NCI-H510A (cell line): ENCODE measurements at places on chromosomes 3 and 15.

- DNase-seq, result no peak
Observed at GRCh38 chr3:160678292-160678842, 1.4 kb downstream of the ARL14 start.

- DNase-seq, result no peak
Observed at GRCh38 chr3:9204253-9204992, 45.0 kb downstream of the SRGAP3 start.

DNA sequence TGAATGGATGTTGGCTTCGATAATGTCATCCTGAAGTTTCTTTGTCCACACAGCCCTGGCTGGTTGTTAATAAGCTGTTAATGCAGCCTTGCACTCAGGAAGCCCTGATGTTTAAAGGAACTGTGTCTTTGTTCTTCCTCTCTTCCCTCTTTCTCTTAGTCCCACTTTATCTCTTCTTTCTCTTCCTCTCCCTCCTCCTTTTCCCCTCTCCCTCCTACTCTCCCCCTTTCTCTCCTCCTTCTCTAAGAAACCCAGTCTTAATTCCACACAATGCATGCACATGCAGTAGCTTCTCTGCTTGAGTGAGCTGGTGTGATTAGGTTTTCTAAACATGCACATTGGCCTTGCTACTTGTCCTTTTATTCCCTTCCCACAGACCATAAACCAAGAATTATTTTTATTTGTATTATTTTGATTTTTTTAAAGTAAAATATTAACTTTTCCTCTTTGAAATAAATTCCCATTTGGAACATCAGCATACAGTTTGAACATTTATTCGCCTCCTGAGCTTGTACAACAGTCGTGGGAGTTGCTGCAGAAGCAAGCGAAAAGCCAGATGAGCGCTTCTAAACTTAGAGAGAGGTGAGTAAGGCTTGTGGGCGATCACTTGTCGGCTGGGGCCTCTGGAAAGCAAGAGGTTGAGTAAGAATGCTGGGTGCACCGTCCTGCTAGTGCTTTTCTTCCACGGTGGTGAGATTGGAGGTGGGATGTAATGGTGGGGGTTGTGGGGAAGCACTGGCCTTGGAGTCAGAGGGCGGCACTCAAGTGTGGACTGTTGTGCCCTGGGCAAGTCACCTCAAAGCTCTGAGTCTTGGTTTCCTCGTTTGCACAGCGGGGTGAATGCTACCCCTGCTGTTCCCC, 7.2 kb downstream of the GHRL start:
- DNase-seq, result no peak

DNA sequence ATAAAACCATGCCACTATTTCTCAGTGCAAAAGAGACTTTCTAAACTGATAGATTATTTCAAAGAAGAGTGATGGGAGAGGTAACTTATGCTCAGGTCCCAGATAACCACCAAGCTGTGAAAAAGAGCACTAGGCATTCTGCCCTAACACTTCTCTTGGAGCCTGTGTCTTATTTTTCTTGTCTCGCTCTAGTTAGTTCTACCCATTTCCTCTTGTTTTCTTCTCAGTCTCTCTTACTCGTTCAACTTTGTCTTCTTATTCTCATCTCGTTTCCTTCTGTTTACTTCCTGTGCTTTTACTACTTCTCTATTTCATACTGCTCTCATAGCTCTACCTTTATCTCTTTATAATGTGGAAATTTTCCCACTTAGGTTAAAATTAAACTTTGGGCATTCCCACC, 91.8 kb upstream of the CGNL1 start:
- DNase-seq, result no peak

- peak; percentile 31 for DNase-seq
Observed at GRCh38 chr3:177358977-177359592, 161.8 kb upstream of the TBL1XR1 start.

DNA sequence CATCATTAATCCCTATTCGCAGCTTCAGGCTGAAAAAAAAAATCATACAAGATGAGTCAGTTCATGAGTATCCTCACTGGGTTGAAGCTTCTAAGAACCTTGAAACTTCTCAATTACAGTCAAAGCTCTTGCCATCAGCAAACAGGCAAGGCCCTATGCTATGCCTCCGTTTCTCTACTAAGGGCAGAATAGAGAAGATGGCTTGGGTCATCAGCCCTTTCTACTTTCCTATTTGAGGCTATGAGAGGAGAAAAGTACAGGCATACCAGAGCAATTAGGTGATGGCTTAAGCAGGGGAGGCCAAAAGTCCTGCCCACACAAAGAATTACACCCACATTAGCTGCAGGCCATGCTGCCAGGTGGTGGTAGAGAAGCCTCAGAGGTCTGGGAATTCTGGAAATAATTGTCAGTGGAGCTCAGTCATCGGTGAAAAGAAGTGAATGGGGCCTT, 89.0 kb downstream of the MRPL46 start:
- no peak for DNase-seq

- DNase-seq, result no peak
Observed at GRCh38 chr3:33768578-33769330, 29.7 kb upstream of the PDCD6IP start.

GRCh38 chr15:65751431-65751830, 40.7 kb downstream of the DENND4A start:
- DNase-seq, result no peak

DNA sequence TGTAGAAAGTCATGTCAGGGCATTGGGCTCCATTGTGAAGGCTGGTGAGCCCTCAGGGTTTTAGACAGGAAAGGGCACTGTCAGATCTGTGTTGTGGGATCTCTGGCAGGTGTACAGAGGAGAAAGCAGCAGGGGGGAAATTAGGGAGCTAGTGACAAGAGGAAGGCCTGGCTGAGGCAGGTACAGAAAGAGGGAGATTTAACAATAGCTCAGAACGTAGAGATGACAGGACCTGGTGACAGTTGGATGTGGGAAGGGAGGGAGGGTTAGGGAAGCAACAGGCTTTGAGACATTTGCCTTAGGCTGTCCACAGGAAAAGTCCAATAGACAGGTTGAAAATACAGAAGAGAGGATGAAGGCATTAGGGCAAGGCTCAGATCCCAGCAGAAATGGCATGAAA, 288.1 kb downstream of the EPHB1 start:
- DNase-seq, result no peak
